Stimulated activated CD4-positive, alpha-beta T cell treated with anti-CD3 and anti-CD28 coated beads, TNF-alpha, amount 100 ng/mL, for 1 hour (primary cell): ENCODE measurements at places on chromosomes 2 and 18.
A peak's percentile ranks its signal among the peaks of the same experiment; 100 is the strongest.

DNA sequence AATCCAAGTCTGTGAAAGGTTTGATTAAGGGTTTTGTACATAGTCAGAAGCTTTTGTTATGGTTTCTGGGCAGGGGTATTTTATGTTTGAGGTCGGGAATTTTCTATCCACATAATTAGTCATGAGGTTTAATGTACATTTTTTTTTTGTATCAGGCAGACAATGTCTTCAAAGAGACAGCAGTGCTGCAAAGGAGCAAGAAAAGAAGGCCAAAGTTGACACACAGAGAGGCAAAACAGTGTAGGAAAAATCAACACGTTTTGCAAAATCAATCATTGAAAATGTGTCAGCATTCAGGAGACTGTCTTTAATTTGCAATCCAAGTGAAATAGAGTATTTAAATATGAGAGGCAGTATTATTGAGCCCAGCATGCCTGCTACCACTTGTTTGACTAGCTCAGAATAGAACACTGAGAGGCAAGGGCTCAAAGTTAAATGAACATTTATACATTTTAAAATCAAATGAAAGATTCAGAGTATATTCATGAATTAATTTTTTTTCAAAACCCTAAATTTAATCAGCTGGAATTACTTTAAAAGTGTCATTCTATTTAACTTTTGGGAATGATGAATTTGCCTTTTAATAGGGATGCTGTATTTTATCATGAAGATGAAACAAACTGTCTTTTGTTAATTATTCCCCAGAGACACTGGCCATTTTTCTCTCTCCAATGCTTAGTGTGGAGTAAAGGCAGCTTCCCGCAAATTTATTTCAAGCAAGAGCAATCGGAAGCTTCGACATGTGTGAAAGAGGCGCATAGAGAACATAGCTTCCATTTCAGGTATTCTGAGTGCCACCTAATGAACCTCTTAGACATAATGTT, 11.3 kb downstream of the VRK2 start:
- no peak for DNase-seq

DNA sequence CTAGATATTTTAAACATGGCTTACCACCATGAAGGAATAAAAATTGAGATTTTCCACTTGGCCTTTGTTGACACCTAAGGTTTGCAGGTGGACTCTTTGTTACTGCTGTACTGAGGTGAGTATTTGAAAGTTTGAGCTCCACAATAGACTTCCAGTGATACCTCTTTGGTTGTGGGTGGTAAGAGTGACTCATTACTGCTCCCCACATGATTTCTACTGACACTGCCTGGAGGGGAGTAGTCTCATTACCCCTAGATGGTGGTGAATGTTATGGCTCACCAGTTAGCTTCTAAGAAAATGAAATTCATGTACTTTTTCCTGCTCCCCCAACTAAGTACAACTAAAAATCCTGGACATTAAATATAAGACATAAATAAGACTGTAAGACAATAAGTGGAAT, 1183.1 kb upstream of the TMEFF2 start:
- no peak for DNase-seq

DNA sequence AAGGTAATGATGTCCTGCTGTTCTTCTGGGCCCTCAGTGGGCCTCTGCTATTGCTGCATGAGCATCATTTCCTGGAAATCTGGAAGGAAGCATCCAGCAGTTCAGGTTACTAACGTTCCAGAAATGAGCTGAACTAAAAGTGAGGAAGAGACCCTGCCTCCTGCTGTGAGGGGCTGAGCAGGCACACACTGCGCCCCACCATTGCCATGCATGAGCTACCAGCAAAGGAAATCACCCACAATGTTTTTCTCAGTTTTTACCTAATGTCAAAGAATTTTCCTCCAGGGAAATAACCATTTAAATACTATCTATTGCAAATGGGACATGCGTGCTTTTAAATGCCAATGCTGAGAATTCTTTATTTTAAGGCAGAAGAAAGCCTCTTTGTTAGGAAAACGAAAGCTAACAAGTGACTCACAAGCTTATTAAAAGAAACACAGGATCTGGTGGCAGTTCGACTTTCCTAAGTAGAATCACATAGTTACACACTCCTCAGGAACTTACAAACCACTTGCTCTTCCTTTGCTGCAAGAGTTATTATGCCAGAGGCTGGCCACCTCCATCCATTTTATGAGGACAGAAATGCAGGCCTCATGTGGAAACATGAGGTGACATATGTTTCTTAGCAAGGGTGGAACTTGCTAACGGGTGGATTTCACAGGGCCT, 152.6 kb upstream of the TTC39C start:
- no peak for DNase-seq

GRCh38 chr2:188797371-188797770, 176.8 kb upstream of the COL3A1 start:
- DNase-seq, result no peak

GRCh38 chr18:61602836-61603235, 269.6 kb downstream of the CDH20 start:
- no peak for DNase-seq

- no peak for DNase-seq
Observed at GRCh38 chr2:16653083-16653375, 12.6 kb downstream of the CYRIA start.

DNA sequence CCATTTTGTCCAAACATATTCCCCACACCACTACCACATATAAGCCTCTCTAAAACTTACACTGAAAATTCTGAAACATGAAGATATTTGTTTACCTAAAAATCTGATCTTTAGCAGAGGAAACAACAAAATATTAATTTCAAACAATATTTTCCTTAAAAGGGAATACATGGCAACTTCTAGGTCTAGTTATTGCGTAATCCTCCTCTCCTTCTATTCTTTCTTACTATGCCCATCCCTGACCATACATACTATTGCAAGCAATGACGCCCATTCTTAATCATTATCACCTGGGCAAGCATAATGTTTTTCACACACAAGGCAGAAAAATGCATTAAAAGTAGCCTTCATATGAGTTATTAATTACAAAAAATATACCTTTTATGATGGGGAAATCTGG, 372.6 kb downstream of the ZEB2 start:
- DNase-seq, result no peak

- DNase-seq, result no peak
Observed at GRCh38 chr18:58979615-58980014, 114.9 kb downstream of the ZNF532 start.

DNA sequence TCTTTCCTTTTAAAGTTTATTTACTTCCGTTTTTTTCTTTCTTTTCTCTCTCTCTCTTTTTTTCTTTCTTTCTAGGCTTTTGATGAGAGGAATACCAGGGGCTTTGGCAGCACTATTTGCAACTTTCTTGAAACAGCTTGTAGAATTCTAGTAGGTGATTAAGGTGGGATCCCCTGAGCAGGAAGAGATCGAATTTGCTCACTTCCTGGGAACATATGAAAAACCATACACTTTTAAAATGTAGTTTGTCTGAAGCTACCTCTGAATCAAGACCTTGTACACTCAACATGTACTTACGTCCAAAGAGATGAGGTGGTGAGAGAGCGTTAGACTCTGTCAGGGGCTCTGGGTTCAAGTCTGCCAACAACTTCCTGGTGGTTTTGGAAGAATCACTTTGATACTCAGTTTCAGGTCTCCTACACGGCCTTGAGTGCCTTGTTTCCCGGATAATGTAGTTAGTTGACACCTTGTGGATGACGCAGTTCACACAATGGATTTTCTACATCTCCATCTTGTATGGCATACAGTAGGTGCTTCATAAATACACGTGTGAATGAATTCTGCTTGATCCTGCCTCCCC, 229.1 kb downstream of the MYCN start:
- no peak for DNase-seq

DNA sequence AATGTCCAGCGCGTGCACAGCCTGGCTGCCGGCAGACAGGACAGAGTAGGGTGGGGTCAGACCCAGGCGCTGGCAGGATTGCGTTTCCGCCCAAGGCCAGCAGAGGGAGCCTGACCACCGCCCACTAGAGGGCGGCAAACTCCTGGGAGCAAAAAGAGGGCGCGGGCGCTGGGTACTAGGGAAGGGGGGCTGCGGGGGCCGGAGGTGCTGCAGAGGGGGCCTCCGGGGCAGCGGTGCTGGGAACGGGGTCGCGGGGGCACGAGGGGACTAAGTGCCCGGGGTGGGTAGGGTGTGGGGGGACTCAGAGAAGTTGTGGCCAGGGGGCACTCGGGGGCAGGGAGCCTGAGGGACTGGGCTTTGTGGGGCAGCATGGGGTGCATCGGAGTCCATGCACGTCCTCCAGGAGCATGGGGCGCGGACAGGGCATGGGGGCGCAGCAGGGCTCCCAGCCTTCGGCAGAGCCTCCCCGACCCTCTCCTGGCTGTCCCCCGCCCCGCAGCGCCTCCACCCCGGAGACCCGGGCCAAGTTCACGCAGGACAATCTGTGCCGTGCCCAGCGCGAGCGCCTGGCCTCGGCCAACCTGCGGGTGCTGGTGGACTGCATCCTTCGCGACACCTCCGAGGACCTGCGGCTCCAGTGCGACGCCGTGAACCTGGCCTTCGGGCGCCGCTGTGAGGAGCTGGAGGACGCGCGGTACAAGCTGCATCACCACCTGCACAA, 3.2 kb downstream of the TEKT4 start:
- DNase-seq, result peak; percentile 11

DNA sequence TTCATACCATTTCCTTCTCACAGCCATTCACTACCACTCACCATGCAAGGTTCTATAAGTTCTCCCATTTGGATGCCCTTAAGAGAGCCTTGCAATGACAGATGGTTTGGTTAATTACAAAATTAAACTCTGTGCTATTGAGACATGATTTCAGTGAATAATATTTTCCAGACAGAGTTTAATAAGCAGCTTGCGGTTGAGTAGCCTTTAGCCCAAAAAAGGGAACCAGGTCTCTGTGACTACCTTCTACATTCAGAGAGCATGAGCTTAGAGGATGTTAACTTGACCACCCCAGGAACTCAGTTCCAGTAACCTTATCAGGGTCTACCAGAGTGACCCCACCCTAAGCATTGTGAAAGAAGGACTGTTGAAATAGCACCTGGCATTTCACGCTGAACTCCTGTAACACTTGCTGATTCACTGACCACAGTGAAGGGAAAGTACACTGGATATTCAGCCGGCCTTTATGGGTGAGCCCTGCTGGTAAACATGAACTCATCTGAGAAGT, 1173.1 kb upstream of the ZEB2 start:
- DNase-seq, result no peak

DNA sequence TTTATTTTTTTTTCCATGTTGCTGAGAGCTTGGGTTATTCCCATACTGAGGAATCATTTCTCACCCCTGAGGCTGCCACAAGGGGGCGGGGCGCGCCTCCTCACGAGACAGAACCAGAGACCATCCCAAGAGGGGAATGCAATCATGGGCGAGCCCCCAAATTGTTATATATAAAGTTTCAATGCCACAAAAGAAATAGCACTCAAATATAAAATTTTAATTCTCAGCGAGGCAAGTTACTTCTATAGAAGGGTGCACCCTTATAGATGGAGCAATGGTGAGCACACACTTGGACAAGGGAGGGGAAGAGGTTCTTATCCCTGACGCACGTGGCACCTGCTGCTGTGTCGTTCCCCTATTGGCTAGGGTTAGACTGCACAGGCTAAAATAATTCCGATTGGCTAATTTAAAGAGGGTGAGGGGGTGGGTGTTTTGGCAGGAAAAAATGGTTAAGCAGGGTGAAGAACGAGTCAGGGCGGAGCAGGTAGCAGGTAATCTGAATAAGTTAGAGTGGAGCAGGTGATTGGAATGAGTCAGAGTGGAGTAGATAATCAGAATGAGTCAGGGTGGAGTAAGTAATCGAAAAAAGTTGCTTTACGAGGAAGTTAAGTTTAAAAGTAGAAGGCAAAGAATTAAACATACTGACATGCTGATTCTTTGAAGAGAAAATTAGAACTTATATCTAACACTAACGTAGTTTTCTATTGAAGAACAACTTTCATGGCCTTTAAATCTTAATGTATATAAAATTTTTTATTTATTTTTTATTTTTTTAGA, 177.5 kb downstream of the MTCL1 start:
- DNase-seq, result no peak

DNA sequence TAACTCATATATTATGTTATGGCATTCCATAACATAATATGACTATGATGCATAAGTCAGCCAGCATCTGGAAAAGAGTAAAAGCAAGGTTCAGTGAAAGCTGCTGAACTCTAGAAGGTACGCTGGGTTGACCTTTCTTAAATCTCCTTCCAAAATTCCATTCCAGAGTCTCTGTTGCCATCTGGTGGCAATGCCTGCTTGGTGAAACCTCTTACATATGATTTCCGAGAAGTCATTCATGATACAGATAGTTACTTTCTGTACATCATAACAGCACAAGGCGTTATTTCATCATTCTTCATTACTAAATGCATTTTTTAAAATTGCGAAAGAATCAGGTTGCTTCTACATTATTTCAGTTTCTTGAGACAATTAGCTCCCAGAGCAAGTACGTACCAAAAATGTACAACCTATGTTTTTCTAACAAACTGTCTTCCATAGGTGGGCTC, 7.0 kb upstream of the EPG5 start:
- DNase-seq, result peak; percentile 16

DNA sequence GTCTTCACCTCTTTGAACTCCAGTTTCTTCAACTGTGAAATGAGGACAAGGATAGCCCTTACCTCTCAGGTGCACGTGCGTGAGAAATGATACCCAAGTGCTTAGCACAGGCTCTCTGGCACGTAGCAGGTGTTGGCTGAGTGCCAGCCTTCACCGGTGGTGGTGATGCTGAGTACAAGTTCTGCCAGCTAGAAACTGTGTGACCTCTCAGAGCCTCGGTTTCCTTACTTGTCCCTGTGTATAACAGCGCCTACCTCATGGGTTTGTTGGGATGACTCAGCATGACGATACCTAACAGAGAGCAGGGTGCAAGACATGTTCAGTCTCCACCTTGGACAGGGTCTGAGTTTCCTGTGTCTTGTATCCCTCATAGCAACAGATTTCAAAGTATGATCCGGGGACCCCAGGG, 205.1 kb downstream of the TNS1 start:
- no peak for DNase-seq

DNA sequence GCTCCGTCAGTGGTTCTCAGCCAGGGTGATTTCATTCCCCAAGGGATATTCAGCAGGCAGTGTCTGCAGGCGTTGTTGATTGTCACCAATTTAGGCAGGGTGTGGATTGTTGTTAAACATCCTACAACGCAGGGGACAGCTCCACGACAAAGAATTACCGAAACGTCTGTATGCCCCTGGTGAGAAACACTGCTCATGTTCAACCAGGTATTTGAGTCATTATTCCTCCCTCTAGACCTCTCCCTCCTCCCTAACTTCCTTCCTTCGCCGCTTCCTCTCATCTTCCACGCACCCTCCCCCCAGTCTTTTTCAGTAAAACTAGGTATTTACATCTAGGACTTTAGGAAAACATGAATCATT, 50.8 kb downstream of the NCK2 start:
- no peak for DNase-seq

GRCh38 chr2:230068016-230068650, 591 bp downstream of the SLC16A14 start:
- peak; percentile 27 for DNase-seq

DNA sequence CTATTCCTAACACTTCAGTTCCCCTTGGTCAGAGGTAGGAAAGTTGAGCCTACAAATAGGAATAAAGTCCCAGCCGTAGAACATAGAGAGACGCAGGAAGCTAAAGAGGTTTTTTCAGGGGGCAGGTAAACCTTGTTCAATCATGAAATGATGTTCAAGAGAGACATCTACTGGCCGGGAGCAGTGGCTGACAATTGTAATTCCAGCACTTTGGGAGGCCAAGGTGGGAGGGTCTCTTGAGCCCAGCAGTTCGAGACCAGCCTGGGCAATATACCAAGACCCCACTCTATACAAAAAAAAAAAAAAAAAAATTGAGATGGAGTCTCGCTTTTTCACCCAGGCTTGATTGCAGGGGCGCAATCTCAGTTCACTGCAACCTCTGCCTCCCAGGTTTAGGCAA, 66.7 kb upstream of the DNAJC10 start:
- no peak for DNase-seq
